ENCODE measurements at places on chromosomes 2 and 18. TPM values are rescaled to one million over a fixed set of nuclear protein-coding genes. Genes with fewer than 3 reads are reported as not detected.
A peak's percentile ranks its signal among the peaks of the same experiment; 100 is the strongest.

DNA sequence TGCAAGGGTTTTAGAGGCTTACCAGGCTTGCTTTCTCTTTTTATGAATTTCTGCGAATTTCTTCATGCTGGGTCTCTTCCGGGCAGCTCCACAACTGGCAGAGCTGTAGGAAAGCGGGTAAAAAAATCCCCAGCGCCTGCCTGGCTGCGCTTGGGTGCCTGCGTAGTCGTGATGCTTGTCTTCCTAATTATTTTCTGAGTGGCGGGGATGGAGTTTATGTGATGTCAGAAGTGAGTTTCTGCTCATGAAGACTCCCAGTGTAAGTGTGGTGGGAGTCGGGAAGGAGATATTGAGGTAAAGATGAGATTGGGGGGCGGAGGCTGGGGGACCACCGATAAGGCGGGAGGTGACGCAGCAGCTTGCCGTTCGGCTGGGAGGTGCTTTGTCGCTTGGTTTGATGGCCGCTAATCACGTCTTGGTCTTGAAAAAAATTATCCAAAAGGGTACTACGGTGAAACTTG, 229.8 kb downstream of the LDLRAD4 start:
- no peaks in the 10 kb centered on the region for H3K36me3 ChIP-seq
- peak overlapping the region; percentile 1 for H3K4me3 ChIP-seq
- peak overlapping the region; percentile 40 for H3K27ac ChIP-seq
- no peak for DNase-seq
- peaks cover 23% of the 10 kb centered on the region for H3K4me1 ChIP-seq
- peaks cover 17% of the 10 kb centered on the region for H3K27me3 ChIP-seq

DNA sequence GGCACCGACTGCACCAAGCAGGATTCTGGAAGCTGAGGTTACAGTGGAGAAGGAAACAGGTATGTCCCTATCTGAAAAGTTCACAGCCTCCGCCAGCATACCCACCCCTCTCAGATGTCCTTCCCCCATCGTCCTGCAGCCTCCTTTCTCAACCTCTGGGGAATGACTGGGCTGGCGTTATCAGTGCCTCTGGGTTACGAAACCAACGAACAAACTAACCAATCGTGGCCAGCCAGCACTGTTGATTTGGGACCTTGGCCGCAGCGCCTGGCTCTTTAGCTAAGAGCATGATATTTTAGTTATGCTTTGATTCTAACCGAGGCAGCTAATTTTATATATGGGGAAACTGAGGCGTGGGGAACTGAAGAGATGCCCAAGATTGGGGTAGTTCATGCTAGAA, 233.0 kb downstream of the TFCP2L1 start:
- no peak for DNase-seq
- no peaks in the 10 kb centered on the region for H3K4me1 ChIP-seq
- H3K27ac ChIP-seq = no peak overlapping the region
- H3K4me3 ChIP-seq = no peak overlapping the region

DNA sequence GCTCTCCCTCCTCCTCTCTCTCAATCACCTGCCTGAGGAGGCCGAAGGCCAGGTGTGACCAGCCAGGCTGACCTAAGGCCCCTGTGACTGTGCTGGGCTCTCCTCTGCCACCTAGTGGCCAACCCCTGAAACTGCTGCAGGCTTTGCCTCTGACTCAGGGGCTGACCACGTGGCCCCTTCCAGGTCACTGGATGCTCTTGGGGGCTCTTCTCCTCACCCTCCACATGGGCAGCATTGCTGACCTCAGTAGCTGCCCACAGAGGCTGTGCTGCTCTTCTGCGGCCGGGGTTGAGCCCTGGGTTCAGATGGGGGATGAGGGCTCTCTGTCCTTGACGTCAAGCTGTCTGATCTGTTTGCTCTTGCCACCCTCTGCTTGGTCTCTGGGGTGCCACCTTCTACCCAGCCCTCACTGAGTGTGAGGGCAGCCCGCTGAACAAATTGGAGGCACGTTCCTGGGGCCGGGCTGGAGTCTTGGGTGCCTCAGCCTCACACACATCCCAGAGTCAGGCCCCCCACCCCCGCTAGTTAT, 122.7 kb downstream of the TWIST2 start:
- H3K27ac ChIP-seq = no peak overlapping the region
- no peaks in the 10 kb centered on the region for H3K4me1 ChIP-seq
- peak; percentile 73 for DNase-seq
- no peak overlapping the region for H3K4me3 ChIP-seq
- H3K36me3 ChIP-seq = peaks cover 8% of the 10 kb centered on the region
- peaks cover 6% of the 10 kb centered on the region for H3K27me3 ChIP-seq

DNA sequence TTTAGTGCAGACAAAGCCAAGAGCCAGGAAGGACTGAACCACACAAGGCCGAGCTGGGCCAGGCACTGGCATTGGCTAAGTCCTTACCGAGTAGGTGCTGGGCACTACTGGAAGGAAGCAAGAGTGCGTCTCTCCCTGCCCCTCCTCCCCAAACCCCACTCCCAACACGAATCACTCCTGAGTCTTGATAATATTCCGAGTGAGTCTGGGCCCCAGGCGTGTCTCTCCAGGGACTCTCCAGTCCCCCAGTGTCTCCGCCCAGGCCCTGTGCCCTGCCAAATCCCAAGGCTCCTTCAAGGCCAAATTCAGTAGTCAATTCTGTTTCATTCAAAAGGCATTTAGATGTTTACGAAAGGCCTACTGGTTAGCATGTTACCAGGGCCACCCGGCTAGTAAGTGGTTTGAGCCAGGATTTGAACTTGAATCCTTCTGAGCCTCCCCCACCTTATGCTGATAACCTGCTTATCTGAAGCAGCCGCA, 82.8 kb downstream of the GLI2 start:
- peaks cover 4% of the 10 kb centered on the region for H3K27me3 ChIP-seq
- H3K36me3 ChIP-seq = no peaks in the 10 kb centered on the region
- no peak for DNase-seq
- H3K4me1 ChIP-seq = peaks cover 7% of the 10 kb centered on the region

Gene AMMECR1L
- 25.2 TPM for total RNA-seq

Gene PPP4R3B
- total RNA-seq = 55.0 TPM

Gene ERMN
- not detected for total RNA-seq

DNA sequence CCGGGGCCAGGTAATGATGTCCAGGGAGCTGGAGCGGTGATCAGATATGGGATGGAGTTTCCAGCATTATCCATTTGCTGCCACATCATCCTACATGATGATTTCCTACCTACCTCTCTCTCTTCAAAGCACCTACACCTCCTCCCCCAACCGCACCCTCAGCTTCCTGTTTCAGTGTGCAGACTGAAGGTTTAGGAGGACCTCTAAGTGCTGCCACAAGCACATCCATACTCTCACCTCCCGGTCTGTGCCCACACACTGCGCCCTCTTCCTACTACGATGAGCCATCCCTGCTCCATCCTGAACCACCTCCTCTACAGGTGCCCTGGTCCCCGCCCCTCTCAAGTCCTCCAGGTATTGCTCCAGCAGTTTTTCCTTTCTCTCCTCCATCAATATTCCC, 123.7 kb downstream of the ALPK2 start:
- H3K4me1 ChIP-seq = peaks cover 12% of the 10 kb centered on the region
- no peak overlapping the region for H3K4me3 ChIP-seq
- no peaks in the 10 kb centered on the region for H3K27me3 ChIP-seq
- no peak for DNase-seq
- no peak overlapping the region for H3K27ac ChIP-seq

- no peaks in the 10 kb centered on the region for H3K36me3 ChIP-seq
- H3K4me1 ChIP-seq = no peaks in the 10 kb centered on the region
- H3K27me3 ChIP-seq = no peaks in the 10 kb centered on the region
- H3K27ac ChIP-seq = no peak overlapping the region
- H3K4me3 ChIP-seq = no peak overlapping the region
- DNase-seq = no peak
Measured at GRCh38 chr2:218622606-218623365, 15.1 kb downstream of the PLCD4 start.

GRCh38 chr2:119914266-119914665, 98.6 kb upstream of the EPB41L5 start:
- H3K4me1 ChIP-seq = peaks cover 1% of the 10 kb centered on the region
- no peak overlapping the region for H3K27ac ChIP-seq
- DNase-seq = no peak
- H3K4me3 ChIP-seq = no peak overlapping the region
- H3K36me3 ChIP-seq = peaks cover 9% of the 10 kb centered on the region
- H3K27me3 ChIP-seq = no peaks in the 10 kb centered on the region

- no peak overlapping the region for H3K27ac ChIP-seq
- no peaks in the 10 kb centered on the region for H3K4me1 ChIP-seq
- H3K36me3 ChIP-seq = no peaks in the 10 kb centered on the region
- H3K27me3 ChIP-seq = no peaks in the 10 kb centered on the region
- DNase-seq = no peak
- H3K4me3 ChIP-seq = no peak overlapping the region
Measured at GRCh38 chr2:45626387-45627221, 15.5 kb upstream of the SRBD1 start.

DNA sequence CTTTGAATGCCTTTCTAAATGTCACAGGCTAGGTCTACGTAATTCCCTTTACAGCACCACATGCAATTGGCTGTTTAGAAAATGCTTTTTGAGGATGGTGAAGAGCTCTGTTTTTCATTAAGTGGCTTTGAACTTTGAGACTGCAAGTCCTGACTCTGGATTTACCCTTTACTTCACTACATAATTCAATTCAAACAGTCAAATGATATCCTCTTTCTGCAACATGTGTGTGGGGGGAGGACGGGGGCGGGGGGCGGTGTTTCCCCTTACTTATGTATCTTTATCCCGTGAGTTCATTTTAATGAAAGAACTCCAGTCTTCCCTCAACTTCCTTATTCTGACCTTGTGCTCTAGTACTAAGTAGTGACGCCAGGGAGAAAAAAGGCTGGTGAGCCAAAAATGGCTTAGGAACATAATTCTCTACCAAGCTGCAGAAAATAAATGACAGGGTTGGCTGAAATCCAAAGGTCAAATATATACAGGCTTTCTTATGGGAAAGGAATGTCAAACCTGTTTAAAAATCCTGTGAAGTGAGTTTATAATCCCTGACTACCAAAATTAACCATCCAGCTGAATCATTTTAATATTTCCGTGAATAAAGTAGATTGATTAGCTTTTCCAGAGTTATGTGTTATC, 119.6 kb downstream of the SLC8A1 start:
- no peaks in the 10 kb centered on the region for H3K4me1 ChIP-seq
- H3K36me3 ChIP-seq = no peaks in the 10 kb centered on the region
- no peak overlapping the region for H3K27ac ChIP-seq
- DNase-seq = no peak
- no peaks in the 10 kb centered on the region for H3K27me3 ChIP-seq
- no peak overlapping the region for H3K4me3 ChIP-seq

DNA sequence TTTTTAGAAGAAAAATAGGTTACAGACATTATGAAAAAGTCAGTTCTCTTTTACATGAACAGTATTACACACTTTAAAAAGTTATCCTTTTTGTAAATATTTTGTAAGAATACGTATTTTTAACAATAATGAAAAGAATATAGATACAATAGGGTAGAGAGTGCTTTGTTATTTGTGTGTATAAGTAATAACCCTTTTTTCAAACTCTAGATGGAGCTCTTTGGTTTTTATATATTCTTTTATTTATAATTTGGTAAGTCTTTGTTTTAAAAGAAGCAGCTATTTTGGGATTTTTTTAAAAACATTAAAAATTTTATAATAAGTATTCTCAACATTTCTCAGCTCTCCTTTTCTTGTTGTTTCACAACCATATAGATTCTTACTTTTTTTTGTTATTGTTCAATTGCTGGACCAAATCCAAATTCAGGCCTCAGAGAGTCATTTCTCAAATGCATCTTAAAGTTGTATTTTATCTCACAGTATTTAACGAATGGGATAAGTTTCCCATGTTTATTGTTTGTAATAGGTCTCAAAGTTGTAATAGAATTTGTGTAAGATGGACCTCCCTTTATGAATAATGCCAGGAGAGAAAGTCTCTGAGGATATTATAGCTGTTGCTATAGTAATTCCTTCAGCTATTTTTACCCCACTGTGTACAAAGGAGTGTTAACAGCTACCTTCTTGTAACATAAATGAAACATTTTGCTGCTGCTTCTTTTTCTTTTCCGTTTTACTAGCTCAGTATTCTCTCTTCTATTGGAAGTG, 46.4 kb downstream of the ACYP2 start:
- H3K4me1 ChIP-seq = no peaks in the 10 kb centered on the region
- no peak for DNase-seq
- no peaks in the 10 kb centered on the region for H3K27me3 ChIP-seq

DNA sequence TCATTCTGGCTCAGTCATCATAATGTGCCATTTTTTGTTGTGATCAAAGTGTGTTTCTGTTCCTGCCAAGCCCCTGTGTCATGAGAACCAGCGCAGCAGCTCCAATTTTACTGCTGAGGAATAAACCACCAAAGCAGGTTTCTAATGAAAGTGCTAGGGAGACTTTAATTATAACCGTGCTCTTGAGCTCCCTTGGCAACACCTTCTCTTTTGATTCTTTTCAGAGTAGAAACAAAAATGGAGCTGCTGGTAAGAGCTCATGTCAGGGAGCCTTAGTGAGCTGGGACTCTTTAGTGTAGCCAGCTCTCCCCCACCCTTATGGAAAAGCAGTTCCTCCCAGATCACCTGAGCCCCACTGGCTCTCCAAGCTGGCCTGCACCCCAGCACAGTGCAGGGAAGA, 74.3 kb downstream of the LYPD1 start:
- no peak overlapping the region for H3K4me3 ChIP-seq
- H3K27me3 ChIP-seq = no peaks in the 10 kb centered on the region
- no peaks in the 10 kb centered on the region for H3K4me1 ChIP-seq
- H3K36me3 ChIP-seq = no peaks in the 10 kb centered on the region

- H3K36me3 ChIP-seq = peaks cover 20% of the 10 kb centered on the region
- H3K4me1 ChIP-seq = peaks cover 19% of the 10 kb centered on the region
- DNase-seq = peak; percentile 84
Measured at GRCh38 chr2:69514406-69514805, 77.2 kb upstream of the NFU1 start.

- H3K36me3 ChIP-seq = no peaks in the 10 kb centered on the region
- H3K4me1 ChIP-seq = no peaks in the 10 kb centered on the region
- no peaks in the 10 kb centered on the region for H3K27me3 ChIP-seq
- no peak overlapping the region for H3K27ac ChIP-seq
Measured at GRCh38 chr18:825891-826585, 14.0 kb upstream of the YES1 start.

DNA sequence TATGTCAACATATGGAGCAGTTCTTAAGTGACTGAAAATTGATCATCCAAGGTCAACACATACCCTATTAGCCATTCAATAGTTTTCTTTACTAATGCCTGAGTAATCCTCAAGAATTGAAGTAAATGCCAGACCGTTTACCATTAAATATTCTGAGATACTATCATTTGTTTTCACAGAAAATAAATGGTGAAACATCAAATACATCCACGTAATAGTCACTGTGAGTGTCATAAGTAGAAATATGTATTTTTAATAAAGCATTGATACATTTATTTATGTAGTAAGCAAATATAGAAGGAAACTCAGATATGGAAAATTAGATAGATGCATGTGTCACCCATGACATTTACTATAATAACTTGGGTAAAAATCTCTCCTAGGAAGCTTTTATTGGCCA, 927.8 kb upstream of the NRXN1 start:
- no peak overlapping the region for H3K27ac ChIP-seq
- DNase-seq = no peak
- H3K4me1 ChIP-seq = no peaks in the 10 kb centered on the region
- no peaks in the 10 kb centered on the region for H3K36me3 ChIP-seq
- no peaks in the 10 kb centered on the region for H3K27me3 ChIP-seq

Measured in glutamatergic neuron (in vitro differentiated cells).